ENCODE measurements at places on chromosomes 12 and 14.
A peak's percentile ranks its signal among the peaks of the same experiment; 100 is the strongest.

GRCh38 chr12:126667339-126667738 lies 1599.6 kb upstream of the TMEM132C start:
- peak; percentile 62 for DNase-seq

DNA sequence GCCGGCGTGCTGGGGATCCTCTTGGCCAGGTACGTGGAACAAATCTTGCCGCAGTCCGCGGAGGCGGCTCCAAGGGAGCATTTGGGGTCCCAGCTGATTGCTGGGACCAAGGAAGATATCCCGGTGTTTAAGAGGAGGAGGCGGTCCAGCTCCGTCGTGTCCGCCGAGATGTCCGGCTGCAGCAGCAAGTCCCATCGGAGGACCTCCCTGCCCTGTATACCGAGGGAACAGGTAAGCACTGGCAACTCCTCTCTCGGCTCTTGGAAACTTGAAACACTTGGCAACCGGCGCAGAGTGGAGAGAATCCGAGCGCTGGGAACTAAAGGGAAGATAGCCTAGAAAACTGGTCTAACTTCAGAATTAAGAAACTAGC lies 1.7 kb downstream of the PDE3A start:
- no peak for DNase-seq

DNA sequence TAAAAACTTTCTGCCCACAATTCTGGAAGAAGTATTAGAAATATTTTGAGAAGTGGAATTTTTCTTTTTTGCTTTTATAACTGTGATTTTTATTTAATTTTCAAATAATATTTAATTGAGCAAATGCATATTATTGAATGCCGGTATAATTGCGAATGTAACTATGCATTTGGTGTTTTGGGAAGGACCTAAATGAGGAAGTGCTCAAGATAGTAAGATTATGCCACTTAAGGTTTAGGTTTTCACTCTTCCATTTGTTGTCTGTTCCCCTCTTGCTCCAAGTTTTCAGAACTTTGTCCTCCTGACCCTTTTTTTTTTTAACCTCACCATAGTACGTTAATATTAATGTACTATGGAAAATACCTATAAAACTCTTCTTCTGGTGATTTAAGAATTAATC lies 85.8 kb downstream of the KIAA0586 start:
- DNase-seq: no peak

DNA sequence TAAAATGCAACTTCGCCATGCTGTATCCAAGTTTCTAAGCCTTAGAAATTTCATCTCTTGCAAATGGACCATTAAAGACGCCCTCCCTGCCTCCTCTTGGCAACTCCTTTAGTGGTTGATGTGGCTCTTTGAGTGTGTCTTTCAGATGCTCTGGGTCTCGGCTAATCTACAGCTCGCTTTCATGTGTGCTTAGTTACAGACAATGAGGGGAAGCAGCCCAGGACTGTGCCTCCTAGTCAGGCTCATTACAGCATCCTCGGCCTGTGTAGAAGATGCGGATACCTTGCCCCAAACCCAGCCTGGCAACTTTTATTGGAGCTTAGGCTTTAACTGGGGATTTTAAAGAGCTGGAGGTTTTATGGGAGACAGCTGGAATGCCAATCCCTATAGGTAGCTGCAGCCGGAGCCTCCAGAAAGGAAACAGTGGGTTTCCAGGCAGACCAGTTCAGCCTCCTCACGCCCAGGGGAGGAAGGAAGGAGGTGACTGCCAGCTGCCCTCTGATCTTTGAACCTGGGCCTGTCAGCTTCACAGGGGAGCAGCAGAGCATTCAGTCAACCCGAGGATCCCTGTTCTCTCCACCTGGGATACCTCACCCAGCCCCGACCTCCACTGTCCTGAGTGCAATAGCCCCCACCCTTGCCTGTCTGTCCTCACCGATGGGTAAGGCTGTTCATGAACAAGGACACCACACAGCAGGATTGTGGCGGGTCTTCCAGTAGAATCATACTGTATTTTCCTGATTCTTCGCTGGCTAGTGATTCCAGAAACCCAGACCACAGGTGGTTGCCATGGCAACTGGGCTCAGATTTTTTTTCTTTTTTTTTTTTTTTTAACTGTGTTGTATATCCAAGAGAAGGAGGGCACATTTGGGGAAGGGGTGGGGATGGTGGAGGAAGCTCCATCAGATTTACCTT lies 638.5 kb downstream of the MED13L start:
- no peak for DNase-seq

DNA sequence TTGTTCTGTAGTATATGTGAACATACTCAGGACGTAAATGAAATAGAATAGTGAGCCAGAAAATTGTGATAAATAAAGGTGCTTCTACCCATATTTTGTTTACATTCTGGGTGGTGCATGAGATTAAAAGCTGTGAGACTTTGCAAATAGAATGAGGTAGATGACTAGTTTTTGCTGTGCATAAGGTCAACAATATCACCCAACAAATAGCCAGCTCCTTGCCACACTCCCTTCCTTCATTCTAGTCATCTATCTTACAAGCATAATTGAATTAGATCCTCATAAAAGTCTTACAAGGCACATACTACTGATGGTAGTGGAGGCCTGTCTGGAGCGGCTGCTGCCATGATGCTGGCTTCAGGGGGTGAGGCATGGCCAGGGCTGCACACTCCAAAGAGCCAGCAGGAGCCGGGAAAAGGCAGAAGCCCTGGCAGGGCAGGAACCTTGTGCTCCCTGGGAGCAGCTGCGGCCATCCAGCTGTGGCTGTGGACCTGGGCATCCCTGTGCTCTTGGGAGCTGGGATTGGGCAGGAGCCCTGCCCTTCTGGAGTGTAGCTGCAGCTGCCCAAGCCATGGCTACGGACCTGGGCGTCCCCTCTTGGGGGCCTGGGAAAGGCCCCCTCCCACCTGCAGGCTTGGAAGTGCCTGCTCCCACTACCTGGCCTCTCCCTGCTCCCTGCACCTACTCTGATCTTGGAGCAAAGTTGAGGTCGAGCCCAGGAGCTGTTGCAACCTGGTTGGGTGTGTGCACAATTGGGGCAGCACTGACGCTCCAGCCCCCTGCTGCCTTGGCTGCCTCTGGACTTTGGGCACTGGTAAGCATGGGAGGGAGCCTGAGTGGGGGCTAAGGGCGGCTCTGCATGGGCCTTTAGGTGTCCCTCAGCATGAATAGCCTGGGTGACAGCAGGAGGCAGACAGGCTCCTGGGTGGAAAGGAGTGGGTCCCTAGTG lies 112.8 kb downstream of the DACT1 start:
- DNase-seq: no peak

GRCh38 chr12:84186433-84186832 lies 726.2 kb downstream of the SLC6A15 start:
- DNase-seq: no peak

DNA sequence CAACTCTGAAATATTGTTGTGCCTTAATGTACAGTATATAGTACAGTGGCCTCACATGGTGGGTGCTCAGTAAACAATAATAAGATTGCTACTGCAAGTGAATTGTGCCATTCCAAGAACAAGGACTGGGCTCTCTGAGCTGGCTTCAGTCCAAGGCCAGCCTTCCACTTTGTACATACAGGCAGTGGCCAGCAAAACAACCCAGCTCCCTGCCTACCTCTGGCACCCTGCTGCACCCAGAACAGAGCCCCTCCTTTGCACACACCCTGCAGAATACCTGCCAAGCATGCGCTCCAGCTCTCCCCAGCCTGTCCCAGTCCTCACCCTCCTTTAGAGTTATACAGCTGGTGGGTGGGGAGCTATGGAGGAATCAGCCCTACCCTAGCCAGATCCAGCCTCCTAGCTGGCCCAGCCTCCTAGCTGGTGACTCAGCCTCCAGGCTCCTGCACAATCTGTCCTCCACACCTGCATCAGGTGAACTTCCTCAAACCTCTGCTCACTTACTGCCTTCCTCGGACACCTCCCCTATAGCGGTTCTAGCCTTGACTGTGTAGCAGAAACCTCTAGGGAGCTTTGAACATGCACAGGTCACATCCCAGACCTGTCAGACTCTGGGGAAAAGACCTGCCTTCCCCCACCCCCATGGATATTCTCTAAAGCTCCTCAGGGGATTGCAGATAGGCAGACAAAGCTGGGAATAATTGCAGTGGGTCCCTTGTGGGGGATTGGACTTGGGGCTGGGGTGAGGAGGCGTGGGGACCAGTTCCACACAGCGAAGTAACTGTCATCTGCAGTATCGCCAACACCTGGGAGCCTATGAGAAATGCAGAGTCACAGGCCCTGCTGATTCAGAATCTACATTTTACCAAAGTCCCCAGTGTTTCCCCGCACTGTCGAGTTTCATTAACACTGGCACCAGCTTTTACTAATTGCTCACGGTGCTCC lies 17.9 kb downstream of the ZDHHC22 start:
- no peak for DNase-seq

DNA sequence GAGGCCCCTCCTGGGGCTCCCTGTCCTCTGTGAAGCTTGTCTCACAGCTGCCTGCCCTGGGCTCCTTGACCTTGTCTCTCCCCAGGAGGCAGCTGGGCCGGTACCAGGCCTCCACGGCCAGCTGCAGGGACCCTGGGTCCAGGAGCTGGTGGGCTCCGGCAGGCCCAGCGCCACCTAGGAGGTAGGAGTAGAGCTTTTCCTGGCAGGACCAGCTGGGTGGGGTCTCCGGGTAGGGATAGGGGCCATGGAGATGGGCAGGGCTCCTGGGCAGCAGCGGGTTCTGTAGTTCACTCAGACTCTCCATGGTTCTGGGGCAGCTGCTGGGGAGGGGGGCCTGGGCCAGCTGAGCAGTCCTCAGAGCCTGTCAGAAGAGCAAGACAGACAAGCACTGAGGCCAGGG lies 16.6 kb downstream of the SYNDIG1L start:
- no peak for DNase-seq
